ENCODE measurements at places on chromosomes 11 and 22.
A peak's percentile ranks its signal among the peaks of the same experiment; 100 is the strongest.

GRCh38 chr11:130029137-130029536 lies 26.5 kb upstream of the PRDM10 start:
- no peak for DNase-seq

- no peak for DNase-seq
Measured at GRCh38 chr22:37141971-37142370, 7.7 kb downstream of the IL2RB start.

- DNase-seq, result peak; percentile 96
Measured at GRCh38 chr11:67648796-67649613, 1.5 kb downstream of the ACY3 start.

- DNase-seq, result no peak
Measured at GRCh38 chr11:132284611-132285010, 914.2 kb downstream of the NTM start.
